ENCODE measurements at places on chromosomes 12 and 14. TPM values are rescaled to one million over a fixed set of nuclear protein-coding genes. Genes with fewer than 3 reads are reported as not detected.

The SRRM4 gene
- not detected for total RNA-seq

The CNTN1 gene
- 0.17 TPM for total RNA-seq

The PPP1R1A gene
- 0.17 TPM for total RNA-seq

The KRT78 gene
- total RNA-seq: not detected

The MSI1 gene
- total RNA-seq: not detected

The KCNC2 gene
- not detected for total RNA-seq

The DLK1 gene
- not detected for total RNA-seq

The TAS2R13 gene
- total RNA-seq: 1.0 TPM

The PRH2 gene
- total RNA-seq: not detected

The OR6C3 gene
- total RNA-seq: not detected

The TMEM253 gene
- total RNA-seq: not detected

The KLRC3 gene
- not detected for total RNA-seq

The NTS gene
- total RNA-seq: 6.1 TPM

The NKX2-1 gene
- total RNA-seq: not detected

The MSRB3 gene
- total RNA-seq: 40.0 TPM

The NEUROD4 gene
- total RNA-seq: not detected

The OR4E2 gene
- total RNA-seq: not detected

DNA sequence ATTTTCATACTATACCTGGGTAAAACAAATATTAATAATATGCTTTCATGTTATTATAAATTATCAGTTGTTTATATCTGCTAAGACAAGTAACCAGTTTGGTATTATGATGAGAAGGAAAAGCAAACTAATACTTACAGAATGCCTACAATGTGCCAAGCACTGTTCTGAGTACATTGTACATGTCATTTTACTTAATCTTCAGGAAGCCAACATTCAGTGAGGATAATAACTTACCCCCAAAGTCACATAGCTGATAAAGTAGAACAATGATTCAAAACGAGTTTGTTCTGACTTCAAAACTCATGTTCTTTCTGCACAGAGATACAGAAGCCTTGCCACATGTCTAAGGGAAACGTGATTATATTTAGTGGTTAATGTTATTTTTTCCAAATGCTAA lies 89.0 kb upstream of the DIO2 start:
- no peak for DNase-seq

DNA sequence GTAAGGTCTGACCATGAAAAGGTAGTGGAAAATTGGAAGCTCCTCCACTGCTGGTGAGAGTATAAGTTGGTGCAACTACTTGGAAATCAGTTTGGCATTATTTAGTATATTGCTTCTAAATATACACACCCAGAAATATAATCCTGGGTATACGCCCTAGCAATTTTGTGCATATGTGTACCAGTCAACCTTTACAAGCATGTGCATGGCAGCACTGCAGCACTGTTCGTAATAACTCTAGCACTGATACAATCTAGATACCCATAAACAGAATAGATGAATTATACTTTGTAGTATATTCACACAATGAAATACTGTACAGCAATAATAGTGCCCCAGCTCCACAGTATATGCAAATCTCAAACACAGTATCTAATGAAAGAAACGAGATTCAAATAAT lies 265.9 kb downstream of the EMP1 start:
- DNase-seq: no peak

DNA sequence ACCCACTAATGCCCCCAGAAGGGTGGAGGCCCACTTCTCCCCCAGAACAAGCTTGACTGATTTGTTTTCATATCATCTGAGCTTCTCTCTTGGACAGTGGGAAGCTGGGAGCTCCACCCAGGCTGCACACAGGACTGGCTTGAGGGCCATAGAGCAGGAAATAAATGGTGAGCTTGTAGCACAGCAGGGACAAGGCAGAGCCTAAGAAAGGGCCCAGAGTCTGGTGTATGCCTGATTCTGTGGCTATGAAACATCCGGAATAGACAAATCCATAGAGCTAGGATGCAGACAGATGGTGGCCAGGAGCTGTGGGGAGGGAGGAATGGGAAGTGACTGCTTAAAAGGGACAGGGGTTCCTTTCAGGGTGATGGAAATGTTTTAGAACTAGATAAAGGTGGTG lies 79.0 kb downstream of the ARL6IP4 start:
- DNase-seq: no peak

GRCh38 chr14:35883677-35884293 lies 57.6 kb downstream of the BRMS1L start:
- DNase-seq: peak; percentile 54

DNA sequence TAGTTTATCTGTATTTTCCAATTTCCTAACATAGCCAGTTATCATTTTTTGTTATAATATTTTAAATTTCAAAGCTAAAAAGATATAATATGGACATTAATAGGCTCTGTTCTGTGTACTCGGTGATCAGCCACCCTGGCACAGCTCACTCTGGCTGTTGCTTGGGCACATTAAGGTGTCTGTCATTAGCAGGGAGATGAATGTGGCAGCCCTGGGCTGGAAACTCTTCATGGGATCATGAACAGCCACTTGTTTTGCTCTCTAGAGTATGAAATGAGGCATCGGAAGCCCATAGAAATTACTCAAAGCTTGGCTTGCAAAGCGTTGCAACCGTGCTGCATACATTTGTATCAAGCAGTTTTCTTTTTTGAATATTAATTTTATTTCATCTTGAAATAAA lies 233.2 kb downstream of the DACT1 start:
- DNase-seq: no peak

GRCh38 chr14:62143245-62143644 lies 381.0 kb downstream of the SNAPC1 start:
- DNase-seq: no peak

- no peak for DNase-seq
These were observed 3.7 kb upstream of the MSRB3 start for GRCh38 chr12:65274602-65275272.

DNA sequence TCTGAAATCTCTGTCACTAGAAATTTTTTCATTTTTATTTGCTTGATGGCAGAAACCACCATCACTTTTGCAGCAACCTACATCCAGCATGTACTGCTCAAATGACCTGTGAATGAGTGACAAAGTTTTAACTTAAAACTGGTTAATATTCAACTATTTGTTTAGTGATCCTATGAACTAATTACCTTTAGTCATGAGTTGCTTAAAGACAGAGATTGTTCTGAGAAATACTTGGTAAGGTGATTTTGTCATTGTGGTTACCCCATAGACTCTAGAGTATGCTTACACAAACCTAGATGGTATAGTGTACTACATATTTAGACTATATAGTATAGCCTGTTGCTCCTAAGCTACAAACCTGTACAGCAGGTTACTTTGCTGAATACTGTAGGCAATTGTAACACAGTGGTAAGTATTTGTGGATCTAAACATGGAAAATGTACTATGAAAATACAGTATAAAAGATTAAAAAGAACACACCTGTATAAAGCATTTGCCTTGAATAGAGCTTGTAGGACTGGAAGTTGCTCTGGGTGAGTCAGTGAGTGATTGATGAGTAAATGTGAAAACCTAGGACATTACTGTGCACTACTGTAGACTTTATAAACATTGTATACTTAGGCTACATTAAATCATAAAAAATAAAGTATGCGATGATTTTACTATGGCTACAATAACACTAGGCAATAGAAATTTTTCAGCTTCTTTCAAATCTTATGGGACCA lies 256.6 kb upstream of the PPFIA2 start:
- DNase-seq: no peak

DNA sequence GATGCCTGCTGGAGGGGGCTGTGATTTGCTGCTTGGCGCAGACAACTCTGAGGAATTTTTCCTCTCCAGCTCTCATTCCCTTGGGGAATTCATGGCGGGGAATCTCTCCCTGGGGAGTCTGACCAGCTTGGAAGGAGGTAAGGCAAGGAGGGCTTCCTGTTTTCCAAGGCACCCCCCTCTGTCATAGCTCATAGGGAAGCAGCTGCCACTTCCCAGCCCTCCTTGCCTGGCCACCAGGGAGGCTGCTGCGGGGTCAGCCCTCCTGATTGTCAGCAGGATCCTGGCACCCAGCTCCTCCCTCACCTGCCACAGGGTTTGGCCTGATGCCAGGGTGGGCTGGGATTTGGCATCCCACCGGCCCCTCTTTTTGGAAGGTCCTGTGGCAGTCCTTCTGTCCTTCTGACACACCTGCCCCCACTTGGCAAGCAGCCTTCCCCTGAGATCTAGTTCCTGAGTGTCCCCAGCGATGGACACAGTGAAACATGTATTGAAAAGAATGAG lies 74.9 kb downstream of the TSPAN9 start:
- DNase-seq: peak; percentile 72

DNA sequence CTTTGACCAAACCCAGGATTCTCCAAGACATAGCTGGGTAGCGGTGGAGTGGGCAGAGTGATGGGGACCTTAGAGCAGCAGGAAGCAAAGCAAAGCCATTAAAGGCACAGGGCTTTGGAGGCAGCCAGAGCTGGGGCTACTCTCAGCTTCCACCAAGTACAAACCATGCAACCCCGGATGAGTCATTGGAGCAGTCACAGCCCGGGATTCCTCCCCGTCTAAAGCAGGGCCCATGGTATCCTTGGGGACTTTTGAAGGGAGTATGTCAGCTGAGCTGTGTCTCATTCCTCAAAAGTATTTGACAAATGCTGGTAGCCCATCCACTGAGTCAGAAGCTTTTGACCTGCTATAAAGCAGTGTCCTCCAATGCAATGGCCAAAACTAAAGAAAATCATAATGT lies 9.7 kb upstream of the IFI27 start:
- DNase-seq: no peak

DNA sequence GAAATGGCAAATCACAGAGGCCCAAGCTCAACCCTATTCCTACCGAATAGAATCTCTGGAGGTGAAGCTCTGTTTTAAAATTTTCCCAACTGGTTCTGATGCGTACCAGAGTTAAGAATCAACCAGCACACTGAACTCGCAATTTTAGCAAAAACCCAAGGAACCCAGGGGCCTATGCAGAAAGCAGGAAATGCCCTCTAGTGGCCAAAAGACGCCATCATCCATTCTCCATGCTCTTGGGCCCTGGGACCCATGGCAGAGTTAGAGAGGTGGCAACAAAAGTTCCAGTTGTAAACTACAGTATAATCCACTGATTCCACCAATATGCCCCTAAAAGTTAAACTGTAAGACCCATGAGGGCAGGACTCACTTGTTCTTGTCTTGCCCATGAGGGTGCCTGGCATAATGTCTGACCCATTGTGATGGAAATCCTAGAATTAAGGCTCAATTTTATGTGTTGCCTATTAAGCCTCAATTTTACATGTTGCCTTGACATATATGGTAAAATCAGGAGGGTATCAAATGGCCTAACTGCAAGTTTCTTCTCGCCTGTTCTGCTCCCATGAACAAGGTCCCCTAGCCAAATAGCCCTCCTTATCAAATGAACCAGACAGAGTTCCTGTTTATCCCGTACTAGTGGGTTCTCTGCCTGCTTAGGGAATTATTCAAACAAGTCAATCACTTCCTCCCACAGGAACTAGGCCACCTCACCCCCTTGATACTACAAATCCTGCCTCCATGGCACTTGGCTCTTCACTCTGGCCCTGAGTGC lies 137.5 kb upstream of the CPM start:
- DNase-seq: peak; percentile 70

GRCh38 chr14:23373041-23373440 lies 432 bp downstream of the IL25 start:
- DNase-seq: no peak

- no peak for DNase-seq
These were observed 17.5 kb downstream of the MAX start for GRCh38 chr14:65084554-65085505.

DNA sequence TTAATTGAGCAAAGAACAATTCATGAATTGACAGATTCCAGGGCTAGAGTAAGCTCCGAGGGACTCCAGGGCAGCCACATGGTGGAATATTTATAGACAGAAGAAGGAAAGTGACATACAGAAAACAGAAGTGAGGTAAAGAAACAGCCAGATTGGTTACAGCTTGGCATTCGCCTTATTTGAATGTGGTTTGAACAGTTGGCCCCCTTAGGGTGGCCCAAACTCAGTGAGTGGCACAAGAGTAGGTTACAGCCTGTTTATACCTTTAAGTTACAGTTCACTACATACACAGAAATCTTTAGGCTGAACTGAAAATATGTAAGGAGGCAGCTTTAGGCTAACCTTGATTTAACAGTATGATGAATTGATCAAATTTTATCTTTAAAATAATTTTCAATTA lies 174.5 kb upstream of the CNOT2 start:
- no peak for DNase-seq

- DNase-seq: no peak
These were observed 157.9 kb downstream of the SAMD4A start for GRCh38 chr14:54724676-54725325.

DNA sequence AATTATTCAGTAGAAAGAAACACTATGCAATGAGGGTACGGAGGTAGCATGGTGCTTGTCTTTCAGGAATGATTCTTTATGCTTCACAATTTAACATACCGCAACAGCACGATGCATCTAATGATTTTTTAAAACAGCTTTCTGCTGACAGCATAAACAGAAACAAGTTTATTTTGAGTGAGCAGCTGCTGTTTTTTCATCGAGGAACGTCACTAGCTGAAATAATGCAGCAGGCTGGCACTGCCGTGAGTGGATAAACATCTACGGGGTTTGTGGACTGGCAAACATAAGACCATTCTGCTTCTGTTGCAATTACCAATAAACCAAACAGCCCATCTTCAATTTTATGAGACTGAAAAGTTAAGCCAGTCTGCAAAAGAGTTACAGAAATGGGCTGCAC lies 871.8 kb downstream of the RPS29 start:
- no peak for DNase-seq

DNA sequence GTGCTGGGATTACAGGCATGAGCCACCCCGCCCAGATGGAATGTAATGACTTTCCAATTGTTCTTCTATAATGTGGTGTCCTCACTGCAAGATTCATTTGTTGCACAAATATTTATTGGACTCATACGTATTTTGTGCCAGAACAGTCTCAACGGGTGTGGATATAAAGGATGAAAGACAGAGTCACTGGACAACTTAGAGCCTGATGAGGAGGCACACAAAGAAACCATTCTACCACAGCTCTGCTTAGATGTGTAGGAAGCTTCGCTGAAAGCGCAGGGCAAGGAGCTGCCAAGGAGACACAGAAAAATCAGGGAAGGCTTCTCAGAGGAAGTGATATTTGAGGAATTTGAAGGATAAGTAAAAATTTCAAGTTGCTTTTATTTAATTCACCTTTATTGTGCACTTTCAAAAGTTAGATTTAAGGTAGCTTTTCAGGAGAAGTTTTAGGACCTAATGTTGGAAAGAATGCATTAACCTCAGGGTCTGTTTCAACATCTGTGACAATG lies 41.6 kb upstream of the STON2 start:
- DNase-seq: no peak

DNA sequence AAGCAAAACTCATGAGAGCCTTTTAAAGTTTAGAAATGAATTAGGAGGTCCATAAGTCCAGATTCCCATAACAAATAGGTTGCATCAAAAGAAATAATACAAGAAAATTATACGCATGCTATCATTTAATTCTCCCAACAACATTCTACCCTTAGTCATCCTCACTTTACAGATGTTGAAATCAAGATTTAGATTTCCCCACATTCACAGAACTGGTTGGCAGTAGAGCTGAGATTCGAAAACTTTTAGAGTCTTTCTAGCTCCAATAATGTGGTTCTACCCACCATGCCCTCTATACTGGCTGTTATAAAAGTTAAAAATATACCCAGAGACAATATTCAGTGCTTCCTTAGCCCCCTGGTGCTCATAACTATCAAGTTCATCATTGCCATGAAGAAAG lies 56.6 kb upstream of the METAP2 start:
- no peak for DNase-seq

All from dermis blood vessel endothelial cell (primary cell).